ENCODE measurements at places on chromosomes 6 and 20.

GRCh38 chr20:52496191-52496590 is 304.6 kb upstream of the ZFP64 start:
- no peaks in the 10 kb centered on the region for H3K36me3 ChIP-seq
- H3K4me3 ChIP-seq: no peak overlapping the region
- no peak overlapping the region for H3K27ac ChIP-seq
- H3K27me3 ChIP-seq: no peaks in the 10 kb centered on the region
- no peak for DNase-seq

GRCh38 chr6:123940551-123940950 is 136.9 kb downstream of the NKAIN2 start:
- no peaks in the 10 kb centered on the region for H3K36me3 ChIP-seq
- no peak overlapping the region for H3K4me3 ChIP-seq
- H3K4me1 ChIP-seq: peaks cover 25% of the 10 kb centered on the region

- H3K4me1 ChIP-seq: no peaks in the 10 kb centered on the region
- no peak for DNase-seq
- no peaks in the 10 kb centered on the region for H3K27me3 ChIP-seq
Observed at GRCh38 chr6:2505624-2506023, 245.1 kb downstream of the MYLK4 start.

DNA sequence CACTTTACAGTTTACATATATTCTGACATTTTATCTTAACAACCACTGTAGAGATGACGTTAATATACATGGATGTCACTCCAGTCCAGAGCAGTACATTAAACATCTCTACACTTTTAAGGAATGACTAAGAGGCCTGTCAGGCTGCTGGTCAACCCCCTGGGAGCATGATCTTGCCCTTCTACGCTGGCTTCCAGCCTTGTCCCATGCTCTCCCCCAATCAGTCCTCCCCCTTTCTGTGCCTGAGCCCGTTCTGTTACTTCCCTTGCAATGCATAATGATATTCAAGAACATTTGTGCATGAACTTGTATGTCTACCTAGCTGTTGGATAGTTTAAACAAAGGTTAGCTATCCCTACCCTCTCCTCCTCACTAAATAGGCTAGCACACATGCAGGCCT is 40.5 kb upstream of the PLCB4 start:
- DNase-seq: no peak
- no peaks in the 10 kb centered on the region for H3K36me3 ChIP-seq
- H3K27ac ChIP-seq: no peak overlapping the region
- no peaks in the 10 kb centered on the region for H3K4me1 ChIP-seq
- H3K4me3 ChIP-seq: no peak overlapping the region

DNA sequence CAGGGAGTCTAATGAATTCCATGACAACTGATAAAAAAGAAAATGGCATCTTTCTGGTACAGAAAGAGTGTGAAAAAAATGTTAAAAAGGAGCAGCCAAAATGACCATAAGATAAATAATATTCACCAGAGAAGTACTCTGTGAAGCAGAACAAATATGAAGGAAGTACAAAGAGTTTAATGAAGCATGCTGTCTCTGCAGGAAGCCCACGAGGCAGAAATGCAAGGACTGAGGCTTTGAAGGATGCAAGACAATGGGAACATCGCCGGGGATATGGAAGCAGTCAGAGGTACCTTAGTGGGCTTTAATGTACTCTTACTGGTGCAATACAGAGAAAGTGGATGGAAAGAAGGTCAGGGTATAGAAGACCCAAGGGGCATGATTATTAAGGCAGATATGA is 50.7 kb downstream of the NOX3 start:
- H3K27me3 ChIP-seq: no peaks in the 10 kb centered on the region
- no peaks in the 10 kb centered on the region for H3K36me3 ChIP-seq
- no peak for DNase-seq
- H3K4me1 ChIP-seq: no peaks in the 10 kb centered on the region

GRCh38 chr6:144066741-144067484 is 28.5 kb downstream of the SF3B5 start:
- peaks cover 3% of the 10 kb centered on the region for H3K27me3 ChIP-seq
- no peak overlapping the region for H3K27ac ChIP-seq
- DNase-seq: no peak
- no peaks in the 10 kb centered on the region for H3K36me3 ChIP-seq
- H3K4me3 ChIP-seq: no peak overlapping the region

GRCh38 chr6:158810155-158811095 is 8.7 kb downstream of the EZR start:
- no peaks in the 10 kb centered on the region for H3K36me3 ChIP-seq
- no peak overlapping the region for H3K4me3 ChIP-seq
- H3K4me1 ChIP-seq: no peaks in the 10 kb centered on the region
- H3K27me3 ChIP-seq: no peaks in the 10 kb centered on the region

Data from psoas muscle (tissue), 8 donors.